NCI-H345 (cell line): ENCODE measurements at places on chromosomes 13 and 19.

- peak; percentile 73 for DNase-seq
Observed at GRCh38 chr13:88908961-88909441, 1237.8 kb downstream of the SLITRK5 start.

DNA sequence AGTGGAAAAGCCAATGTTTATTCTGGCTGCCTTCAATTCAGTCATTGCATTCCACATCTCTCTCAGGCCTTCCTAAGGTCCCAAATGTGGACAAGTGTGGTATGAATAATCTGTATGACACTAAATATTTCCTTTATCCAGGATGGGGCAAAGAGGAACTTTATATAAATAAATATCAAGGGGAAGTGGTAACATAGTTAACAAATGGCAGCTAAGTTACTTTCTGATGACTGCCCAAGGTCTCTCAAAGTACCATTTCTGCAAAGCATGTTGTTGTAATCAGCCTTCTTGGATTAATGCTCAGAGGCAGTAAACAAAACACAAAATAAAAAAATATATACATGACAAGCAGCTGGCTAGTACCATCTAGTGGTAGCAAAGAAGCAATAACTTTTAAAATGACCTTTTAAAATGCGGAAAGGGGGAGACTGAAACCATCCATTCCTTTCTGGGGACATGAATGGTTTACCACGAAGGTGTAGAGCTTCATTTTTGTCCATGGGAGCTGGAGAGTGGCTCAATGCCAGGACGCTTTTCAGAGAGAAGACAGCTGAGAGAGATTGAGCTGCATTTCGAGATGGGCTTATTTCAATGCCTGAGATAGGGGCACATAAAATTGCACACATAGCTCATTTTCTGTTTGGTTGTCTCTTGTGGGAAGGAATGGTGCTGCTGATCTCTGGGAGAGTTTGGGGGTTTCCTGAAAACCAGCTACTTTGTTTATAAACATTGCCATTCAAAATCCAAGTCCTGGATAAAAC, 259.2 kb downstream of the RFC3 start:
- peak; percentile 23 for DNase-seq

- no peak for DNase-seq
Observed at GRCh38 chr19:50300814-50301606, 28.2 kb downstream of the KCNC3 start.

DNA sequence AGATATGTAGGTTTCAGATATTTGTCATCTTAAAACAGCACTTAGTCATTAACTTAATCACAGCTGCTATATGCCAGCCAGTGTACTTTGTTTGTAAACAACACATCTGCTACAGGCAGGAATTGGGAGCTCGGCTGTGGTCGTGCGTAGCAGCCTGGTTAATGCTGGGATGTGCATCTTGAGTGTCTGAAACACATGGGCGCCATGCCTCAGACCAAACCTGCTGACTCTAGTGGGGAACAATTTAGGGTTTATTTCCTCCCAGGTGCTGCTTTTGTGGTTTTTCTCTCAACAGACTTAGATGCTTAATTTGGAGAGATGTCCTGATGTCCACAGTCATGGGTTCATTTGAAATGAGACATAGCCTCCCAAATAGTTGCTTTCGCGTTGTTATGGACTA, 238.5 kb upstream of the TMTC4 start:
- DNase-seq = no peak

- no peak for DNase-seq
Observed at GRCh38 chr13:33639158-33639557, 178.8 kb upstream of the RFC3 start.

DNA sequence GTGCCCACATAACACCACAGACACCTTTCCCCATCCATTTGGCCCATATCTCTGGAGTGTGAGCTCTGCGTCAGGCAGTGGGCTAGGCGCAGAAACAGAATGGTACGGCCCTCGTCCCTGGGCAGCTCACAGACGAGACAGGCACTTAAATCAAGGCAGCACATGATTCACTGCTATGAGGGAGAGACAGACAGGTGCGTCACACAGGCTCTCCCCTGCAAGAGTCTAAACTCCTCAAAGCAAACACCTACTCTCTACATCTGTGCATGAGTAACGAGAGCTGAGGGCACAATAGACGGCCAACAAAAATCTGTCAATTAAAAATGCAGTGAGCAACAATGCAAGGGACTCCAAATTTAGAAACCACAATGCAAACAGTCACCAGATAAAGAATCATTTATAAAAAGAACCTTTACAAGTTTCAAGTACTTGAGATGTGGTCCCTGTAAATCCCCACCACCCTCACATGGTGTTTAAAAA, 348.9 kb downstream of the UQCRFS1 start:
- peak; percentile 85 for DNase-seq
